H9 (cell line): ENCODE measurements at places on chromosomes 11 and 22.

GRCh38 chr11:62574363-62575071 lies 826 bp upstream of the EEF1G start:
- DNase-seq: no peak

DNA sequence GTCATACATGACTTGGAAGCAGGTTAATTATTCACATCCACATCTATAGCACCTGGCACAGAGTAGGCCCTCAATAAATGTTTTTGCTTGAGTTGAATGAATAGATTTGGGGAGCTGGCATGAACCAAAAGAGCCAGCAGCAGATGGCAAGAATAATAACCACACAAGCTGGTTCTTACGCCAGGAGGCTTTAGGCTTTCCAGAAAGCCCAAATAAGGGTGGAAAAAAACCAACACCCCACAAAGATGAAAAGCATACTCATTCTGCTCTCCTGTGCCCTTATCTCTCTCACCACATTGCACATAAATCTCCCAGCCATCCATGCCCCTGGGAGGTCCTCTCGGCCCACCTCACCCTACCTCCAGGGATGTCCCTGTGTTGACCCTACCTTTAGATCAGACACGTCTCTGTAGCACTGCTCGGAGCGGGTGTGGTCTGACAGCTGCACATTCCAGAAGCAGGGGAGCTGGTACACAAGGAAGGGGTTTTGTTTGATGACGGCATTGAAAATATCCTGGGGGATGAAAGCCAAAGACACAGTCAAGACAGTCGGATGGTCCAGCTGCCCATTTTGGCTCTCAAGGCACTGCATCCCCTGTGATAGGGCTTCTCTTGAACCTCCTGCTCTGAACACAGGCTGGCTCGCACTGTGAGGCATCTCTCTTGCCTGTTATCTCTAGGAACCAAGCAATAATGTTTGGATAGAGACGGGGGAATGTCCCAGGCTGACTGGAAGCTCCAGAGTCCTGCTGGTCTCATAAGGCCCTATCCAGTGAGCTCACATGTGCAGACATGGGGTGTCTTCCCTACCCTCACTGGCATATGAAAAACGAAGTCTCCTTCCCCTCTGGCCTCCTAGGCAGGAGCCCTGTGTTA lies 323.6 kb upstream of the SYN3 start:
- DNase-seq: no peak

GRCh38 chr11:111631024-111631665 lies 28.9 kb downstream of the SIK2 start:
- no peak for DNase-seq

DNA sequence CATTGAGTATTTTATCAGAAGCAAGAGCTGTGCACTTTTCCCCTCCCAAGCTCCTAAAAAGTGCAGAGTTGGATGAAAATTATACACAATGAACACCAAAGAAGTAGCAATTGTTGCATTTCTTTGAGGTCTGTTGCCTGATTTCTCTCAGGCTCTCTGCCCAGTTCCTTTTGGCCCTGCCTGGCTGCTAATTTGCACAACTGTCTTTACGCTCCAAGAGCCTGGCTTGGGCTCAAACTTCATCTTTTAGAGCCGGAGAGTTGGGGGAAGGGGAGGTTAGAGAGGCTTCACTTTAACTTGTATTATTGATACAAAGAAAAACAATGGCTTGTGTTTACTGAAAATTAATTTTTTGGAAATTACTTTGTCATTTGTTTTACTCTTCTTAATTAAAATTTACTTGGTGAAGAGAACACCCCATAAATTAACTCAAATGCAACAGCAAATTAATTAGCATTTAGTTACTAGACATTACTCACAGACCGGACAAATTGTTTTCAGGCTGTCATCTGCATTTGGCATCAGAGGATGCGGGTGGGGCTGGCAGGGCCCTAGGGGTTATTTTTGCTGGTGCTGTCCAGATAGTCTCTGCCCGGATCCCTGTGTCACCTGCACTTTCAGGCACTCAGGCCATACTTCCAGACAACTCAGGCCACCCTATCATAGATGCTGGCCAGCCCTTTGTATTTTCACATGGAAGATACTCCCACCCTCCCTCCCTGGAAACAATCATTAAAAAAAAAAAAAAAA lies 407.3 kb downstream of the NXPE2 start:
- DNase-seq: no peak

- DNase-seq: no peak
Measured at GRCh38 chr11:117625237-117625636, 171.8 kb downstream of the DSCAML1 start.

GRCh38 chr11:17351510-17352176 lies at the start of gene NCR3LG1:
NCR3LG1 (plus strand) TSS chr11:17351800; CDS start chr11:17351970, 170 bp downstream.
- peak; percentile 57 for DNase-seq

GRCh38 chr11:78560826-78561484 lies 13.7 kb downstream of the NARS2 start:
- DNase-seq: no peak

DNA sequence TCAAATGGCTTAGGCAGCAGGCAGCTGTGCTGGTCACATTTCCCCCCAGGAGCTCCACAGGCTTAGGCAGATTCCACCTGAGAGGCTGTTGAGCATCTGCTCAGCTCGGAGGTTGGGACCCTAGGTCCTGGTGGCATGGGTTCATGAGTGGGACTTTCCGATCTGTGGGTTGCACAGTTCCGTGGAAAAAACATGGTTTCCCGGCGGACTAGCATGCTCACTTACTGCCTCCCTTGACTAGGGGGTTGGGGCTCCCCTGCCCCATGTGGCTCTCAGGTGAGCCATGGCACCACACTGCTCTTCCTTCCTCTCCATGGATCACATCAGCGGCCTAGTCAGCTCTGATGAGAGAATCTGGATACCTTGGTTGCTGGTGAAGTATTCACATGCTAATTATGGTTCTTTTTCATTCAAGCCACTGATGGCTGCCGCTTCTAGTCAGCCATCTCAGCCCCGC lies 685.1 kb downstream of the METTL15 start:
- DNase-seq: peak; percentile 81

GRCh38 chr22:23533771-23534191 lies 46.3 kb downstream of the IGLL1 start:
- DNase-seq: peak; percentile 59

GRCh38 chr22:17339095-17339693 lies 30.1 kb upstream of the CECR2 start:
- no peak for DNase-seq

DNA sequence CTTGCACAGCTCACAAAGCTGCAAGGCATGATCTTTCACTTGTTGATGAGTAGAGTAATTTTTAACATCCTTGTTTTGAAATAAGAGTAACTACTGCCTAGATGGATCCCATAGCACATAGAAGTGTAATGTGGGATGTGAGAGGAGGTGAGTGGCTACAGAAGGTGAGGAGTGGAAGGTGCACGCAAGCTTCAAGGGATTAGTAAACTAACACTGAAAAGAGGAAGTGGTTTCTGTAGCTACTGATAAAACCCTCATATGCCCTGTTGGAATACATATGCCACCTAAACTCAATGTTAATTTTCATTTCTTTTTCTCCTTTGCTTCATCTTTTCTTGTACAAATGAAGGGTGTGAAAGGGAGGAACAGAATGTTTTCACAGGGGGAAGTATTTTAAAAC lies 22.0 kb upstream of the CTSC start:
- no peak for DNase-seq

GRCh38 chr11:18761741-18762140 lies 29.9 kb downstream of the PTPN5 start:
- DNase-seq: no peak

DNA sequence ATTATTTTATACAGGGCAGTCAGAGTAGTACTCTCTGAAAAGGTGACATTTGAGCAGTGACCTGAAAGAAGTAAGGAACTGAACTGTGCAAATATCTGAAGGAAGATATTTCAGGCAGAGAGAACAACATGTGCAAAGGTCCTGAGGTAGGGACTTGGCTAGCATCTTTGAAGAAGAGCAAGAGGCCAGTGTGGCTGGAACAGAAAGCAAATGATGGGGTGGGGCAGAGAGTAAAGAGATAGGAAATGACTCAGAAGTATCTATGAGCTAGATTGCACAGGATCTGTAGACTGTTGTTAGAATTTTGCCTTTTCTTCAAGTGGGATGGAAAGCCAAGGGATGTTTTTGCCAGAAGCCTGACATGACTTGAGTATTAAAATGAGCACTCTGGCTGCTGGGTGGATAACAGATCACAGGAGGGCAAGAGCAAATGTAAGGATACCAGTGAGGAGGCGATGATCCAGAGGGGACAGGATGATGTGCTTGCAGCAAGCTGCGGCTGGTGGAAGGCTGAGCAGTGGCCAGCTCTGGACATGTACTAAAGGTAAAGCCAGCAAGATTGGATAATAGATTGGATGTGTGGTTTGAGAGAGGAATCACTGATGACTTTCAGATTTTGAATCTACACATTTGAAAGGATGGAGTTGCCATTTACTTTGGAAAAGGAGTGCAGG lies 33.2 kb upstream of the TTC12 start:
- no peak for DNase-seq

DNA sequence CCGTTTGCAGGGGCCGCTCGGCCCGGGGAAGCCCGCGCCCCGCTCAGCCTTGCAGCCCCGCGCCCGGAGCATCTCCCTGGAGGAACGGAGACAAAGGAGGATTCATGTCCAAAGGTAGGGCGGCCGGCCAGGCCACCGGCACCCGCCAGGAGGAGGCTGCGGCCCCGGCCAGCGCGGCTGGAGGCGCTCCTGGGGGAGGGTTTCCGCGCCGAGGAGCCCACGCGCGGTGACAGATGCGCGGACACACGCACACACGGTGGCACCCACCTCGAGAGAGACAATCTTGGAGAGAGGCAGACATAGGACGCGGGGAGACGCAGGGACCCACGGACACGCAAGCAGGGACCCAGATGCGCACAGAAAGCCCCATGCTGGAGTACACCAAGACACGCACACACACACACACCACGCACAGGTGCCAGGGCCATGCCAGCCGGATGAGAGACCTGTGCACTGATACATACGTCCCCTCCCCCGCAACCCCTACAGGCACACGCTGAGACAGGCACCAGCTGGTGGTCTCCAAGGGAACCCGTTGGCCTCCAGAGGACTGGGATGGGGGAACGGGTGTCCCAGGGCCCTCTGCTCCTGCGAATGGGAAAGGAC lies 7.8 kb downstream of the SEPTIN3 start:
- DNase-seq: no peak

- DNase-seq: no peak
Measured at GRCh38 chr11:12220305-12220704, 109.9 kb downstream of the MICAL2 start.

GRCh38 chr11:1916986-1917522 lies 2.4 kb upstream of the TNNT3 start:
- DNase-seq: no peak

- no peak for DNase-seq
Measured at GRCh38 chr11:11998091-11998781, 10.2 kb downstream of the DKK3 start.

DNA sequence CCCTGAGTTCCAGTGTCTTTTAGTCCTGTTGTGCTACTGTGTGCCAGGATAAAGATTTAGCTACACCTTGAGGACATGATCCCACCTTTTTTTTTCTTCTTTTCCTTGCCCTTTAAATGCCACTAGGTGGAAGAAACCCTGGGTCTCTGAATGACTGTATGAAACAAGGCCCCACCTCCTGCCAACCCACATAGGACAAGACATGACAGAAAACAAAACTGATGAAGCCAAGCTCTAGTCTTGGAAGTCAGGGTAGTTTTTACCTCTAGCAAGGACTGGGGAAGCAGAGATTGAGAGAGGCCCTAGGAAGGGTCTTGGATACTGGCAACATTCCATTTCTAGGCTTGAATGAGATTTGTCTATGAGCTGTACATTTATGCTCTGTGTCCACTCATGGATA lies 410.7 kb downstream of the MIAT start:
- DNase-seq: no peak

GRCh38 chr11:64523456-64524157 lies 67.4 kb upstream of the SLC22A12 start:
- DNase-seq: no peak

- no peak for DNase-seq
Measured at GRCh38 chr11:18706330-18707243, 8.0 kb downstream of the TMEM86A start.

- no peak for DNase-seq
Measured at GRCh38 chr11:102472127-102472526, 19.6 kb upstream of the TMEM123 start.

- DNase-seq: no peak
Measured at GRCh38 chr11:22084056-22084455, 108.8 kb upstream of the ANO5 start.

GRCh38 chr22:47394504-47395440 lies 632.3 kb downstream of the TBC1D22A start:
- no peak for DNase-seq

DNA sequence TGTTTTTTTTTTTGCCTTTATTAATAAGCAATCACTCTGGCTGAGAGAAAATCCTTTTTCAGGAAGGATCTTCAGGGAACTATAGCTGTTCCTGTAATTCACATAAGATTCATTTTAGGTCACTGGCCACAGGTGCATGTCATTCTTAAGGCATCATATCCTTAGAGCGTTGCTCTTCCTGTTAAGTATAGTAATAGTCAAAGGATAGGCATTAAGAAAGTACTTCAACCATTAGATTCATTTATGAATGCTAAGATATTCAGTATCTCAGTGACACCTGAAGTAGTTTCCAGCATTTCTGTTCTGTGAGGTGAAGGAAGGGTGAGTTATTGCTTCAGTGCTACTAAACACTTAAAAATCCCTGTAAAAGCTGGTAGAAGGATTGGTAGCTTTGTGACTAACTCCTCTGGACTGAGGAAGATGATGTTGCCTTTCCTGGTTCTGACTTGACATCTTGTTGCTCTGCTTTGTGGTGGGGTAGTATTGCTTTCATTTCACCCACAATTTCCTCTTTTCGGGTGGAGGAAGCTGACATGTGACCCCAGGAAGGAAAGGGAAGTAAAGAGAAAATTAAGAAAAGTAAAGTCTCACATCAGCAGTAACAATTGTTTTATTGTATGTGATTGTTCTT lies 34.7 kb downstream of the RNF169 start:
- DNase-seq: no peak

DNA sequence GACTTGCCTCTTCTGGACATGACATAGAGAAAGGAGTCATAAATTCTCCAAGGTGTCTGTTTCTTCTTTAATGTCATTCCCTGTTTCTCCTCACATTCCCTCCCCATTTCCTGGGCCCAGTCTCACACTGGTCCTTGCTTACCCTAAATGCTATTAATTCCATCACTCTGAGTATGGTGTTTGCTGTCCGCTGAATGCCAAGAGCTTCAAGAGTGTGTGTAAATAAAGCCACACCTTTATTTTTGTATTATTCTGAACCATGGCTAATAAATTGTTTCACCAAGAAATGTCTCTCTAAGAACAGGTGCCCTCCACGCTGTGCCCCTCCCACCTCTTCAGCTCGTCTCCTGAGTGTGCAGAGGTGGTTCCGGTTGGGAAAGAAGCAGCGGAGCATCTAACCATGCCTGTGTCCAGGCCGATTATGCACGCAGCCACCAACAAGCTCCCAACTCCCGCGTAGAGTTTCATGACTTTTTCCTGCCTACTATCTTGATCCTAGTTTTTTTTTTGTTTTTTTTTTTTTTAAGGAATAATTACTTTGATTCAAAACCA lies 8.6 kb downstream of the TMEM121B start:
- DNase-seq: no peak

DNA sequence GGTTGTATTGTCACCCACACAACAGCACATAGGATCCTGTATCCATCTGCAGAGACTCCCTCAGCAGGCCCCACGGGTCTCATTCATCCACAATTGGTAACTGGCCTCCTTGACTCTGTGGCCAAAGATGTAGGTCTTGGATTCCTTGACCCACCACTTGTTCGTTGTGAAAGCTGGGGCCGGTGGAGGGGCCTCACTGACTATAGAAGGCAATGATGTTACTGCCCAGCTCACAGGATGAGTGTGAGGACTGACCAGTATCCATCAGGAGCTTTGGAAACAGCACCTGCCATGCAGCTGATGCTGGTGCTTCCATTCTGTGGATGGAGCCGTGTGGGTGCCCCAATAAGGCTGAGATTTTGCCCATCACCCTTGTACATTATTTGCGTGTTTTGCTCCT lies 615.7 kb downstream of the BRD1 start:
- peak; percentile 6 for DNase-seq
